NCI-H2081 (cell line): ENCODE measurements at places on chromosomes 2 and 18.

GRCh38 chr2:37890893-37891495, 34.1 kb upstream of the RMDN2 start:
- DNase-seq = peak; percentile 76

- no peak for DNase-seq
These were observed 160.3 kb upstream of the TCF4 start for GRCh38 chr18:55748227-55748738.

DNA sequence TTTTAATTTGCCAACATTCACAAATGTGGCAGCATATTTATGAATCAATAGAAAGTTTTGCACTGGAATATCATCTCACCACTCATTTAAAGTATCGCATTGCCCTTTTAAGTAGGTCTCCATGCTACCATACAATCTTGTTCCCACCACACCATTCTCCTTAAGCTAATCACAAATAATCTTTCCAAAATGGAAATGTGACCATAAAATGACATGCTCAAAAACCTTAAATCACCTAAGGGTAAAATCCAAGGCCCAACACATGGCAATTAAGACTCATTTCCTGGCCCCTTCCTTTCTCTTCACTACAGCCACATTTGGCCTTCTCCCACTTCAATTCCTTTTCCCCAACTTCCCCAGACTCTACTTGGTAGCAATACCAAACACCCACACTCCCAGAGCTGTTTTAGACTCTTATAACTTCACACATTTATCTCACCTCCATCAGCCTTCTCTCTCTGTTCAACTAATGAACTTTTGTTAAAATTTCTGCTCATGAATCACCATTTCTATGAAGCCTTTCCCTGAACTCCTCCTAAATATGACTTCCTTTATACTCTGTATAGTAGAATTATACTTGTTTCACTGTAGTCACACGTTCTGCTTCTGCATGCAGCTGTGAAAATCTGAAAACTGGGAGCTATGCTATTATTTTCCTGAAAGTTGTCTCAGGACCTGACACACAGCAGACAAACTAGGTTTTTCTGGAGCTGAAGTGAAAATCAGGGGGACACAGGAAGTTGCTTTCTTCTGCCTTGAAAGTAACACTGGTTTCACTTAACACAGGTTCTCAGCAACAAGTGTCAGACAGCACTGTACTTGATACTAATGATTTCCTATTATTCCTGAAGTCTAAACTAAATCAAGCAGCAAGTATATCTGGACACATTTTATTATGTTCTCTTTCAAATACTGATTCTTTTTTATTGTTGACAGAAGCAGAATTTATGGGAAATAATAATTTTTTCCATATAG, 303.9 kb downstream of the ZEB2 start:
- DNase-seq = no peak

DNA sequence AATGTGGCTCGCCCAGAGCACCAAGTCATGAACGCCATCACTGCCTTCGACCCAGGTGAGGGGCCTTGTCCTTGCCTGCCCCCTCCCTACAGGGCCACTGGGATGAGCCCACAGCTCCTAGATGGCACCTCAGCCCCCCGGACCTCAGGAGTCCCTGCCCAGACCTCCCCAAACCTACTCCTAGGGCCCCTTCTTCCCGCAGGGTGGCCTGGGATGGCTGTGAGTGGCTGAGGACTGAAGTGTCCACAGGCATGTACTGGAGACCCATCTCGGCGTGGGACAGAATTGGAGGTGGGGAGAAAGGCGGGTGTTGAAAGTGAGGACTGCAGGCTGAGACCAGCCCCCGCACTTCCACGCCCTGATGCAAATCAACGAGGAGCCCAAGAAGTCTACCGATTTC, 2.8 kb upstream of the TUBB6 start:
- no peak for DNase-seq

- no peak for DNase-seq
These were observed 51.5 kb upstream of the PHLPP1 start for GRCh38 chr18:62663731-62664336.

- no peak for DNase-seq
These were observed 7.4 kb downstream of the ASXL3 start for GRCh38 chr18:33585431-33585775.

- DNase-seq = no peak
These were observed 129.1 kb downstream of the ANKRD44 start for GRCh38 chr2:197181491-197181890.

DNA sequence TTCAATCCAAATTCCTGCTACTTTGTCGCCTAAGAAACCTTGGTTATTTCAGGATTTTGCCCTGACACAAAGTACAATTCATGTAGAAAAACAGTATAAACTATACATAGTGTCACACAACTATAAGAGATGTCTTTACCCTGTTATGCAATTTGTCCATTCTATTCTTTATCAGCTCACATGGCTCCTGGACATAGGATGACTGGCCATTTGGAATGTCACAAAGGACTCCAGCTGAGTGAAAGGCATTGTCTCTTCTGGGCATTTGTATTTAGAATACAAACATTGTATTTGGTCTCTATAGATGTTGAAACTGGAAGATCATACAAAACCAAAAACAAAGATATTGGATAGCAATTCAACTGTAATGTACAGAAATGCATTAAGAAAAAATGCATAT, 944.6 kb upstream of the LRRTM1 start:
- DNase-seq = peak; percentile 0

GRCh38 chr2:3902131-3902530, 198.8 kb downstream of the DCDC2C start:
- no peak for DNase-seq

DNA sequence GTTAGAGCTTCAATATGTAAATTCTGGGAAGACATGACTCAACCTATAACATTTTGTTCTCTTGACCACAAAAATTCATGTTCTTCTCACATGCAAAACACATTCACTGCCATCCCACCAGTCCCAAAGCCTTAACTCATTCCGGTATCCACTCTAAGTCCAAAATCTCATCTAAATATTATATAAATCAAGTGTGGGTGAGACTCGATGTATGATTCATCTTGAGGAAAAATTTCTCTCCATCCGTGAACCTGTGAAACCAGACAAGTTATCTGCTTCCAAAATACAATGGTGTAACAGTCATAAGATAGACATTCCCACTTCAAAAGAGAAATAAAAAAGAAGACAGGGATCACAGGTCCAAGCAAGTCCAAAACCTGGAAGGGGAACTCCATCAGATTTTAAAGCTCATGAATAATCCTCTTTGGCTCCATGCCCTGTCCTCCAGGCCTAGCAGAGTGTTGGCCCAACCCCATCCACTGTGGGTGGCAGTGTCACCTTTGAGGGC, 101.3 kb downstream of the RAD51AP2 start:
- no peak for DNase-seq

GRCh38 chr2:147531269-147531668, 313.6 kb upstream of the ACVR2A start:
- DNase-seq = no peak

DNA sequence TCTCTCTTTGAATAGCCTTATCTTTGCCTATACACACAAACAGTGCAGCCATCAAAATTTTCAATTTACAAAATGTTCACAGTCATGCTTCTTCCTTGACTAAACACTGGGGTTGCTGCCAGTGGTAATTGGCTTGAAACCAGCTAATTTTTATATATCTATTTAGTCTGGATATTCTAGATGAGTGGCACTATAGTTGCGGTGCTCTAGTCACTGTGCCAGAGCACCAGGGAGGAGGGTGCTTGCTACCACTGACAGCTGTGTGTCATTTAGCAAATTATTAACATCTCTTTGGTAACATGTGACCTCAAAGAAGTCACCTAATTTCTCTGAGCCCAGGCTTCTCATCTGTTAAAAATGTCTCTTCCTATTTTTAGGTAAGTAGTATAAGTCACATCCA, 130.4 kb downstream of the MEIS1 start:
- peak; percentile 27 for DNase-seq

DNA sequence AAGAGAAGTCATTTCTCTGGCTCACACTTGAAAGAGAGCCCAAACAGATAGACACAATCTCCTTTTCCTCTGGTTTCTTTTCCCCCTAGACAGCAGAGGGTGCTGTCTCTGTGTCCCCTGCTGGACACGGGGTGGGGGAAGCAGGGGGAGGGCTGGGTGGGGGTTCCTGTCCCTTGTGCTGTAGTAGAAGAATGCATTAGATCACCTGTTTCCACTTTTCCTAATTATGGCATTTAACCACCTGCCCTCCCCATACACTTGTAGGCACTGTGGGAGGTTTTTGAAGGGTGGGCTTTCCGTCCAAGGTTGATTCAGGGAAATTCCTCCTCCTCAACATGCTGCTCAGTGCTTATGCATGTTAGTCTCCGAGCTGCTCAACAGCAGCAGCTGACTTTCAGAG, 206.2 kb upstream of the EPAS1 start:
- DNase-seq = no peak

GRCh38 chr2:61853086-61853846, 594 bp downstream of the FAM161A start:
- peak; percentile 76 for DNase-seq

GRCh38 chr2:1398191-1398590, 15.1 kb upstream of the TPO start:
- DNase-seq = no peak

GRCh38 chr2:196431076-196431475, 208.4 kb upstream of the CCDC150 start:
- DNase-seq = no peak

GRCh38 chr18:13465124-13465446, 246.5 kb downstream of the LDLRAD4 start:
- no peak for DNase-seq

DNA sequence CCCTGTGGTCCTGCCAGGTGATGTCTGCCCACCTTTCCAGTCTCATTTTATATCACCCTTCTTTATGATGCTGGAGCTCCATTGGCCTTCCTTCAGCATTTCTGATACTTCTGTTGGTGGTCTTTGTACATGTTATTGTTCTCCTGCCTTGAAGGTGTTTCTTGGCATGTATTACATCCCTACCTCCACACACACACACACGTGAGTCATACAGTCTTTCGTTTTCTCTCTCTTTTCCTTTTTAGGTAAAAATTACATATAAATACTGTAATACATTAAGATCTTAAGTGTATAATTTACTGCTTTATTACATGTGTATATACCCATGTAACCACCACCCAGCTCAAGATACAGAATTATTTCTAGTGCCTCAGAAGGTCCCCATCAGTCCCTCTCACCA, 10.2 kb upstream of the ADGRF3 start:
- no peak for DNase-seq

- no peak for DNase-seq
These were observed 439.1 kb upstream of the GCFC2 start for GRCh38 chr2:76149846-76150245.

DNA sequence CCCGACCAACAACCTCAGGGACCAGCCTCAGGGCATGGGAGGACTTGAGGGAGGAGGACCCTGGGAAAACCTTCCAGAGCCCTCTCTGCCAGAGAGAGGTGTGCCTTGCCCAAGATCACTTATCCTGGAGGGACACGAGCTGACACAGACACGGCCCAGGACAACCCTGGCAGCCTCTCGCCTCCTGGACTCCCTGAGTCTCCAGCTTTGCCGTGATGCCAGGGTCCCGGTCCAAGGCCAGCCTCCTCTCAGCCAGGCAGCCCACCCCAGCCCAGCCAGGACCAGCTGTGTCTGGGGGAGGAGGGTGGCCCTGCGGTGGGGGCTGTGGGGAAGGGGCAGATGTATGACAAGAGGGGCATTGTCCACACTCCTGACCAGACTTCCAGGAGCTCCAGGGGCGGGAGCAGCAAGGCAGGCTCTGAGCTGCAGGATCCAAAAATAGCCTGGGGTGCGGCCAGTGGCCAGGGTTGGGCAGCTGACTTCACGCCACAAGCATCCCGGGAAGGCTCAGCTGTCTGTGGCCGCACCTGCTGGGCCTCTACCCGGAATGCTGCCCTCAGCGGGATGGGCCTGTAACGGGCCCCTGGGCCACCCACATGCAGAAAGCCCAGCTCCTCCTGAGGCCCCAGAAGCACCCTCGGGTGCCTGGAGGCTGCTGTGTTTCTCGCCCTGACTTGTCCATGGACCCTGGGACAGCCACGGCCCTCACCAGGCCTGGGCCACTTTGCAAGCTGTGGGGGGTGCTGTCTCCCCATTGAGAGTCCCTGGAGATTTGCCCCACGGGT, 65.5 kb upstream of the GPC1 start:
- DNase-seq = no peak

GRCh38 chr2:206502729-206503128, 59.4 kb downstream of the ADAM23 start:
- no peak for DNase-seq

GRCh38 chr2:241947004-241947350, 77.4 kb downstream of the RTP5 start:
- no peak for DNase-seq

- DNase-seq = no peak
These were observed 805.6 kb upstream of the KLHL29 start for GRCh38 chr2:22579341-22579740.

DNA sequence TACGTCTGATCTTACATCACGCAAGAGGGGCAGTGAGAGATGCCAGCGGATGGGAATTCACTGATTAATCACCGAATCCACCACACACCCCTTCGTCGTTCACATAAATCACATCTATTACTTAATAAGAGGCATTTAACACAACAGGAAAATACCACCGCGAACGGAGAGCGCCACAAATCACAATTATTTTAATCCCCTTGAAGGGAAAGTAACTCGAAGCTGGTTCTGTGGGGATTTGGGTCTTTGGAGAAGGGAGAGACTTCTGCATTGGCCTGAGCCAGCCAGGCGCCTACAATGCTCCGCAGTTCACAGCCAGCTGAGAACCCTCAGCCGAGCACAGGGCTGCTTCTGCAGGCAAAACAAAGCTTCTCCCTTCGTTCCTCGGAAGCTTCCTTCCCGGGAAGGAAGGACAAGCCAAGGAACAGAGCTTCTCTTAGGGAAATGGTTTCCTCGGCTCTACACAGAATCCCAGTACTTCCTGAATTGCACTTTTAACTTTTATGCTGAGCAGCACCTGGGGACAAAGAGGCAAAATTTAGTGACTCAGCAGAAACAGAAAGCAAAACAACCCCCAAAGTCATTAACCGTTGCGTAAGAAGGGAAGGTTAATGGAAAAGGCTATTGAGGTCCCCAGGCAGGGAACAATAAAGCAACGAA, at the start of gene LRP1B:
Gene LRP1B, minus strand, starts transcription at position 7 of the 660 bp plus-strand sequence. CDS start 287 bp downstream, outside the sequence.
- no peak for DNase-seq

- no peak for DNase-seq
These were observed 62.2 kb downstream of the SFXN5 start for GRCh38 chr2:73009177-73009839.

- no peak for DNase-seq
These were observed 27.0 kb downstream of the SLC14A2 start for GRCh38 chr18:45642238-45642637.

DNA sequence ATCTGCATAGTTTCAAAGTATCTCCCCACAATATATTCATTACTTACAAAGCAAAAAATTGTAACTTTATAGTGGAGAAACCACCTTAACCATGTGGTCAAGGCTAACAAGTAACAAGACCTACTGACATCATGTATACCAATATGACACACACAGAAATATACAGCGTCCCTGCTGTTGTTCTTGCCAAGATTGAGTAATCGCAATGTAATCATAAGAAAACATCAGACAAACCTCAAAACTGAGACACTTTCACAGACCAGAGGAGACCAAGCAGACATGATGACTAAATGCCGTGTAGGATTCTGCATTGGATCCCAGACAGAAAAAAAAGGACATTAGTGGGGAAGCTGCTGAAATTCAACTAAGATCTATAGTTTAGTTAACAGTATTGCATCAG, 123.0 kb downstream of the ACAA2 start:
- no peak for DNase-seq
